ENCODE measurements at places on chromosomes 5 and 9.

DNA sequence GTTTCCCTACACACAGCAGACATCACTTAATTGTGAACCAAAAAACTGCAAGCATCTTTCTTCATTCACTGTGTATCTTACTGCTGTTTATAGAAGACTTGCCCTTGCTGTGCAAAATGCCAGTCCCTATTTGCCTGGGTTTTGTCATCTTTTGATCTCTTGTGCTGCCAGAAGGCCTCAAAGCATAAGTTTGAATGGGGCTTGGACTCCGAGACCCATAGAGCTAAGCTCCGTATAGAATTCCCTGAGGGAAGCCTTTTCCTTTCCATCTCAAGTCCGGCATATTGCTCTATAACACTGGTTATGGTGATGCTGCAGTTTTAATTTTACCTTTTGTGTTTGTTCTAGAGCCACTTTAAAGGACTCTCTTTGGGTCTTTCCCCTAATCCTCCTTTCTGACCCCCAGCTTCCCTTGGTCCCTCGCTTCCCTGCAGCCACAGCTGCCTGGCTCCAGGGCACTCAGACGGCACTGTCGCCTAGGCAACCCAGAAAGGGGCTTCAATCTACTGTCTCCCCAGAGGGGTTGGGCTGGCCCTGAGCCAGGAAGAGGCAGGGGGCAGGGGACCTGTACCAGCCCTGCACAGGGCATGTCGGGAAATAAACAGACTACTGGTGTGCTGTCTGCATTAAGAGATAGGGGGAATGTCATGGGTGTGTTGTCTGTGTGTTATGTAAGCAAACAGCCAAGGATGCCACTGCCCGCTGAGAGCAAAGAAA, 73.4 kb upstream of the MELK start:
- no peak for DNase-seq

GRCh38 chr5:143843461-143843860, 31.5 kb downstream of the HMHB1 start:
- DNase-seq, result no peak

DNA sequence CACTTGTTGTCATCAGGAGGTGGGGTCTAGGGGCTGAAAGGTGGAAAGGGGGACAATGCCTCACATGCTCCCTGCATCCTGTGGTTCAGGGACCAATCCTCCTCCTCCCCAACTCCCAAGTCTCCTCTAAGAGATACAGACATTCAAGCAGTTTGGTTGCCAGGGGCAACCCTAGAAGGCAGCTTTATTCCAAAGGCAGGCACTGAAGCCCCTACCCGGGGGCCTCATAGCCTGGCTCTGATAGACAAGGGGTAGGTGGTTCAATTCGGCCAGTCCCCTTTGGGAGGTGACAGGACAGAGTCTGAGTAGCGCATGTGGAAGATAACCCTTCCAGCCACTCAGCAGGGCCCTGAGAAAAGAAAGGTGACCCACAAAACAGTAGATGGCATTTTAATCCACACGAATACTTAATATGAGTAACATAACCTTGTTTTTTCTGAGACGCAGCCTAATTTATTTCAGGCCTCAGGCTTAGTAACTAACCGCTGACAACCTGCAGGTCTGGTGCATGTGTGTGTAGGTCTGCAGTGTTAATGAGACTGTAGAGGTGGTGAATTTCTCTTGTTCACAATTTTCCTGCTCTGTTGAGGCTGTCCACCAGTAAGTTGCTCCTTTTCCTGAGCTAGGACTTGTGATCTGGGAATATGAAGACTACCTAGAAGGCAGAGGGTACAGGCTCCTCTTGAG, 31.3 kb upstream of the HSPA9 start:
- no peak for DNase-seq

DNA sequence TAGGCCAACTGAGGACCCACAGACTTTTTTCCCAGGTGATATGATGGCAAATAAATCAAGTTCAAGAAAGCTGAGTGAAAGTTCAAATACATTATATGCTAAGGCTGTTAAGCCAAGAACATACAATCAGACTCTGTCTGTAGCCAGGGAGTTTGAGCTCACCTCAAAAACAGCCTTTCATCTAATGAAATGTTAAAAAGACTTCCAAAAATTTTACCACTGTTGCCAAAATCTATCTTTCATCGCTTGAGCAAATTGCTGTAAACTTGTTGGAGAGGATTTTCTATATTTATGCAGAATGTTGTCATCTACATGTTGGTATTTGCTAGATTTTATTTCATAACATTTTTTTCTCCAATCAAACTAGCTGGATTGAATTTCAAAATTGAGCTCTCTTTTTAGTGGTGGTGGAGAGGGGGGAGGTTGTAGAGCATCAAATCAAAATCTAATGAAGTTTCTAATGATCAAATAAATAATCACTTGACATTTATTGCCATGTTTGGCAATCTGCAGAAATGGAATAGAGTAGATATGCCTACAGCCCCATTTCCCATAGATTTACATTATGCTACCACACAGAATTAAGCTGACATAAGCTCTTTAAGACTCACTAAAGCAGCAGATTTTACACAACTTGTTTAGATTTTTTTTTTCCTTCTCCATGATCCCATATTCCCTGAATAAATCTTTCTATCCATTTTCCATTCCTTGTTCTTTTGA, 828.9 kb upstream of the ZNF608 start:
- no peak for DNase-seq

- DNase-seq, result no peak
These were observed 173.4 kb upstream of the PANK3 start for GRCh38 chr5:168752416-168753190.

DNA sequence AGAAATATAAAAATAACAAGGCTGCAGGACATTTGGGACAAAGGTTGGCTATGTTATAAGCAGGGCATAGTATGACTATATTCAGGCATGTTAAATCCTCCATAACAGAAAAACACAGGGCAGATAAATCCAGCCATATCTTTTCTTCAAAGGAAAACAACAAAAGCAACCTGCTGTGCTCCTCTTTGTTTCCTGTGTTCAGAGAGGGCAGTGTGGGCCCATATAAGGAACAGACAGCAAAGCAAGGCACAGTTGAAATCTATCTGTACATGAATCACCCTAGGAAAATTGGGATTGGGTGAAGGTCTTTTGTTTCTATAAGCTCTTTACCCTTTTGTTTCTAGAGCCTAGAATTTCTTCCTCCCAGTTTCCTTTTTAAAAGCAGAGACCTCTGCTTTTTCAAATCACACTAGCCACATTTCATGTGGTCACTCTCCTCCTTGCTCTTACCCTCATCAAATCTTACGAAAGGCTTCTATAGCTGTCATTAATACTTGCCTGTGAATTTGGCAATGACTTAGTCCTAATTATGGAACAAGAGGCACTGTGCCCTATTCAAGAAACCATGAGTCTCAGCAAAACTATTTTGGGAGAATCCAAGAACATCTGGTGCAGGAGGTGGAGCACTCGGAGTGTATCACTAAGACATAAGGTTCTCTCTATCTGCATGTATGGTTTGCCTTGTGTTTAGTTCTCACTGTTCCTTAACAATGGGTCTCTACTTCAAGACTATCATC, 1.8 kb downstream of the GZMA start:
- no peak for DNase-seq

DNA sequence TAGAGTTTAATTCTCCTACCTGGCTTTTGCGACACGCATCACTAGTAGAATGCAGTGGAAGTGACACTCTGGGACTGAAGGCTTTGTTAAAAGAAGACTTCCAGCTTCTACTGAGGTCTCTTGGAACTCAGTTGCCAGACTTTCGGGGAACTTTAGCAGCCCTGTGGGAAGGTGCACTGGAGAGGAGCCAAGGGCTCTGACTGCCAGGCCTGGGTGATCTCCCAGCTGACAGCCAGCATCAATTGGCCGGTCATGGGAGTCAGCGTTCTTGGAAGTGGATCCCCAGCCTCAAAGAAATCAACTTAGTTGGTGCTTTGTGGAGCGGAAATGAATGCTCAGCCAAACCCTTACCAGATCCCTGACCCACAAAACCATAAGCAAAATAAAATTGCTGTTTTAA, 87.1 kb downstream of the OSTF1 start:
- DNase-seq, result no peak

GRCh38 chr9:73180403-73180802, 28.7 kb downstream of the ANXA1 start:
- DNase-seq, result peak; percentile 42

- DNase-seq, result peak; percentile 91
These were observed at the start of gene GALNT10 for GRCh38 chr5:154190595-154191304. GALNT10 (plus strand) TSS chr5:154190733; CDS start chr5:154190867, 134 bp downstream.

- DNase-seq, result no peak
These were observed 7.2 kb upstream of the ARRDC3 start for GRCh38 chr5:91390268-91390667.

DNA sequence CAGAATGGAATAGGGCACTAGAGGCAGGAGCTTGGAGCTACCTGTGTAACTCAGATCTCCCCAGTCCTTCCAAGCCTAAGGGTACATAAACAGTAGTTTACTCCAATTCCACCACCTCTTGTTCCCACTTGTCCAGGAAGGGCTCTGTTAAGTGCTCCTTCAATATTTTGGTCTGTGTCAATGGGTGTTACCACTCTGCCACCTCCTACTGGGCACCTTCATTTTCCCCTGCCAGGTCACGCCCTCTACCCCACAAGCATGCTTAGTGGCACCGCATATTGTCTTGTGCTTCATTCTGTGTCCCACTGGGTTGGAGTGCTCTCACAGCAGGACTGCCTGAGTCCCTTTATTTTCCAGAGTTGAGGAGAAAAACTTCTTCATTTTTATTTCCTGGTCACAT, 459.8 kb downstream of the ARHGEF28 start:
- no peak for DNase-seq

DNA sequence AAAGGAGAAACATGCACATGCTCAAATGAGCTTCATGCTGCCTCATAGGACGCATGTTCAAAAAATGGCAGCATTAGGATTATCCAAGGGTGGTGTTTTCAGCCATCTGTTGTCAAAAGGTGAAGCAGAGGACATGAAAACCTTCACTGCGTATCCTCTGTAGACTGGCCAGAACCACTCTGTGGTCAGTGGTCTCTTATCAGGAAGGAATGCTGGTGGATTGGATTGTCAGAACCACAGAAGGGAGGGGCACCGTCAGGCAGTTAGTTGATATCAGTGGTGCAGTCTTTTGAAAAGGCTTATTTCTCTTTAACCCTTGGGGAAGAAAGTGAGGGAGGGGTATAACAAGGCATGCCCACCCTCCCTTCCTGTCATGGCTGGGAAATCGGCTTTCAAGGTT, 100.1 kb downstream of the FBXL7 start:
- no peak for DNase-seq

- no peak for DNase-seq
These were observed 39.7 kb downstream of the SLC1A3 start for GRCh38 chr5:36646100-36646499.

- DNase-seq, result no peak
These were observed 179.4 kb downstream of the ACTL7B start for GRCh38 chr9:108676355-108676754.

Measured in AG08396 (cell line).